ENCODE measurements at places on chromosomes 2 and 18.

GRCh38 chr2:154280543-154280942 lies 408.8 kb downstream of the GALNT13 start:
- H3K27ac ChIP-seq: no peak overlapping the region
- no peaks in the 10 kb centered on the region for H3K4me1 ChIP-seq
- no peaks in the 10 kb centered on the region for H3K36me3 ChIP-seq

DNA sequence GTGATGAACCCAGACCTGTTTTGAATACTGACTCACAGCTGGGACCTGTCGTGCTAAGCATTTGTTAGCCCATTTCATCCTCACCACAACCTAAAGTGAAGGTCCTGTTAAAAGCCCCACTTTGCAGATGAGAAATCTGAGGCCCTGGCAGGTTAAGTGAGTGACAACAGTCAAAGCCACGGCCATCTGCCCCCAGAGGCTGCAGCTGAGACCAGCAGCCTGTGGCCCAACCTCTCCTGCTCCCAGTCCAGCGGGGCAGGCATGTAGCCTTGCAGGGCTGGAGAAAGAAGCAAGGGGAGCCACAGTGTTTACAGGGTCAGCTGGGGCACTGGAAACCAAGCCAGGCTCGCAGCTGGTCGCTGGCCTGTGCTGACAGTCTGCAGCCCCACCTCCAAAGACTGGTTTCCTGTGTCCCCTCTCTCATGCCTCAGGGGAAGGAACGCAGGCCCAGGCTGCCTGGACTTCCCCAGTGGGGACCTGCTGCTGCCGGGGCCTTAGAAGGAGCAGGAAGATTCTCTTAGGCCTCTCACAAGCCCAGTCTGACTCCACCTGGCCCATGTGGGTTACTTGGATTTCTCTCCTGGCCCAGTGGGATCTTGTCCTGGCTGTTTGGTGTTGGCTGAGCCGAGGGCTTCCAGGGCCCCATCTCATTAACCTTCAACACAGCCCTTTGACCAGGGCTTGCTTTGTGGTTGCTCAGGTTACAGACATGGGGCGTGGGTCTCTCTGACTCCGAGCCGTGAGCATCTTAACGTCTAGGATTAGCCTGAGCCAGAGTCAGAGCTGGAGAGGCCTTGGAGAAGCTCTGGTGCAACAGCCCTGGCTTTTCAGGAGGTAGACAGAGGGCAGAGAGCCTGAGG lies 1.7 kb downstream of the INPP5D start:
- H3K27me3 ChIP-seq: no peaks in the 10 kb centered on the region
- no peaks in the 10 kb centered on the region for H3K36me3 ChIP-seq
- no peak for DNase-seq
- H3K4me3 ChIP-seq: no peak overlapping the region
- H3K27ac ChIP-seq: peak overlapping the region; percentile 23

DNA sequence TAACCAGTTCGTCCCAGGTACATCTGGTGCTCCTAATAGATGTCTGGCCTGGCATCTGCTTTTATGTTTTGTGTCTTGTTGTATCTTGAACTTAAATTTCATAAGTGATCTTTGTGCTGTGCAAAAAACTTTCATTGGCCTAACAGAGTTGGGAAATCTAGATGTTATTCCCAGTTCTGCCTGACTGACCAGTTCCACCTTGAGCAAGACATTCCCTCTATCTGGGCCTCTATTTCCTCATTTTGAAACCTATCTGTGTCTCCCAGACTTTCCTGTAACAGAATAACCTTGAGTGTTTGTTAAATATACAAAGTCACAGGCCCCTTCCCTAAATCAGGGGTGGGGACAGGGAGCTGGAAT lies 90.5 kb upstream of the MSH2 start:
- H3K4me3 ChIP-seq: no peak overlapping the region
- DNase-seq: no peak
- no peaks in the 10 kb centered on the region for H3K27me3 ChIP-seq
- H3K4me1 ChIP-seq: peaks cover 2% of the 10 kb centered on the region

DNA sequence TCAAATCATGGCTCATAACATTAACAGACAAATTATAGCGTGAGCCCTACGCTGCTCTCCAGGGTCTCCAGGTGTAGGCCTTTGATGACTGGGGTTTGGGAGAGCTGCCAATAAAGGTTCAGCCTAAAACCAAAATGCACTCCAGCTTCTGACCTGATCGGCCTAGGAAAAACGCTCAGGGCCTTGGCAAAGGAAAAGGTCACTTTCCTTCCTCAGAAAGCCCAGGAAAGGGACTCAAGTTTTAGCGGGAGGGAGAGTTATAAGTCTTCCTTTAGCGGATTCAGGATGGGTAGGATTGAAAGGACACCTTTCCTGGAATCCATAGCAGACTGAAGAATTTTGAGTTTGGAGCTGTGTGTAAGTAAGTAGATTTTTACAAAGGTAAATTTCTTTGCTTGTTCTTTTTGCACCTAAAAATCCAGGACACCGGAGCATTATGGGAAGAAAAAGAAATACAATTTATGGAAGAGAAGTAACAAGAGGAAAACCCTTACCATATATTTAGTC lies 8.8 kb downstream of the EVX2 start:
- H3K4me1 ChIP-seq: no peaks in the 10 kb centered on the region
- no peak overlapping the region for H3K27ac ChIP-seq
- no peak for DNase-seq
- no peak overlapping the region for H3K4me3 ChIP-seq

- H3K27ac ChIP-seq: no peak overlapping the region
- H3K4me3 ChIP-seq: no peak overlapping the region
- H3K27me3 ChIP-seq: no peaks in the 10 kb centered on the region
- H3K36me3 ChIP-seq: no peaks in the 10 kb centered on the region
Measured at GRCh38 chr2:212777020-212777491, 238.5 kb upstream of the ERBB4 start.

- H3K4me1 ChIP-seq: no peaks in the 10 kb centered on the region
- no peak overlapping the region for H3K4me3 ChIP-seq
- H3K27ac ChIP-seq: no peak overlapping the region
- H3K36me3 ChIP-seq: no peaks in the 10 kb centered on the region
Measured at GRCh38 chr2:214005337-214005736, 405.5 kb upstream of the VWC2L start.

All from Panc1 (cell line).